ENCODE measurements at places on chromosomes 1 and 21.

DNA sequence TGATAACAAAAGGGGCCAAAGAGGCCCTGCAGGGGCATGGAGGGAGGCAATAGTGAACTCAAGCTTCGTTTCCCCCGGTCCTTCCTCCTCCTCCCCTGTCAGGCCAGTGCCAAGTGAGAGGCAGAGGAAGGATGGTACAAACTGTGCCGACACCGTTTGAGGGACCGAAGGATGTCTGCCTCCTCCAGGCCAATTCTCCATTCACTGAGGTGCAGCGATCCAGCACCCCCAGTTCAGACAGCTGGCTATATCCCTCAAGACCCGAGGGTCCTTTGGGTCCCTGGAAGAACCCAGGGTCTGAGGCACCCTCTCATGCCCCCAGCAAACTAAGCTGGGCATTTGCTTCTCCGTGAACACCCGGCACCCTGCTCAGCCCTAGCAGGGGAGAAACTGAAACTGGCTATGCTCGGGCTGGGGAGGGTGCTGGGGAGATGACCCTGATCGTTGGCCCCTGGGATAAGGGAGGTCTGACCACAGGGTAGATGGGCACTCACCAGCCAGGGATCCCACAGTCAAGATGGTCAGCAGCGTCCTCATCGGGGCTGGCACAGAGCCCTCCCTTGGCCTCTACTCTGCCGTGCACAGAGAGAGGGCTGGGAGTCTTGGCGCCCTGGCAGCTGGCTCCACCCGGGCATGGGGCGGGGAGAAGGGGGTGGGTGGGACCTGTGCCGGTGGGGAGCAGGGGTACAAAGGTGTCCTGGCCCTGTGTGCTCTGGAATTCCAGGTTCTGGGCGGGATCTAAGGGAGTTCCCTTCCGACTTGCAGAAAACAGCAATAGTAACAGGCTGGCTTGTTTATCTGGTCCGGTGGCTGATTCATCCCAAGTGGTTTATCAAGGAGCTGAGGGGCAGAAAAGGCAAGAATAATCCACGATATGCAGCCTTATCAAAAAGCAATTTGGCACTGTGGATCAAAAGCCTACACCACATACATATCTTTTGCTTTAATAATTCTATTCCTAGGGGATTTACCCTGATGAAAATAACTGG lies at the start of gene IL22RA1:
Gene IL22RA1 (minus strand): TSS at position 595 of the 989 bp plus-strand sequence. CDS start 58 bp downstream, at position 537.
- peak; percentile 28 for DNase-seq

- DNase-seq = no peak
These were observed 229.8 kb upstream of the ADAMTS5 start for GRCh38 chr21:27196651-27197050.

DNA sequence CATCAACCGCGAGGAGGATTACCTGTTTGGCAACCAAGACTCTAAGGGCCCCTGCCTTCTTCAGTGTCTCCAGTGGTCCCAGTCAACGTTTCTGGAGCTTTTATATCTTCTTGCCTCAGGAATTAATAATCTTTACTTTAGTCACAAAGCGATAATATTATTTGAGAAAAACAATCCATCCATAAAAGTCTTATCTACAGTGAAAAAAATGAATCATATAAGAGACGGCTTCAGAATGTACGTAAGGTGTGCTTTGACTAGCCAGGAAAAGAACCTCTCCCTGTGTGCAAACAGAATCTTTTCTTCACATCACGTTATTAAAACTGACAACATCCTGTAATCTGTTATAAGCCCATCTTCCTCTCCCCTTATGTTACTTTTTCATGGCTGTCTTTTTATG lies at the start of gene REG4:
Gene REG4 (minus strand): TSS at position 74 of the 400 bp plus-strand sequence. CDS start 2,691 bp downstream, outside the sequence.
- no peak for DNase-seq

- DNase-seq = no peak
These were observed 55.2 kb downstream of the SELENOF start for GRCh38 chr1:86858524-86859261.

DNA sequence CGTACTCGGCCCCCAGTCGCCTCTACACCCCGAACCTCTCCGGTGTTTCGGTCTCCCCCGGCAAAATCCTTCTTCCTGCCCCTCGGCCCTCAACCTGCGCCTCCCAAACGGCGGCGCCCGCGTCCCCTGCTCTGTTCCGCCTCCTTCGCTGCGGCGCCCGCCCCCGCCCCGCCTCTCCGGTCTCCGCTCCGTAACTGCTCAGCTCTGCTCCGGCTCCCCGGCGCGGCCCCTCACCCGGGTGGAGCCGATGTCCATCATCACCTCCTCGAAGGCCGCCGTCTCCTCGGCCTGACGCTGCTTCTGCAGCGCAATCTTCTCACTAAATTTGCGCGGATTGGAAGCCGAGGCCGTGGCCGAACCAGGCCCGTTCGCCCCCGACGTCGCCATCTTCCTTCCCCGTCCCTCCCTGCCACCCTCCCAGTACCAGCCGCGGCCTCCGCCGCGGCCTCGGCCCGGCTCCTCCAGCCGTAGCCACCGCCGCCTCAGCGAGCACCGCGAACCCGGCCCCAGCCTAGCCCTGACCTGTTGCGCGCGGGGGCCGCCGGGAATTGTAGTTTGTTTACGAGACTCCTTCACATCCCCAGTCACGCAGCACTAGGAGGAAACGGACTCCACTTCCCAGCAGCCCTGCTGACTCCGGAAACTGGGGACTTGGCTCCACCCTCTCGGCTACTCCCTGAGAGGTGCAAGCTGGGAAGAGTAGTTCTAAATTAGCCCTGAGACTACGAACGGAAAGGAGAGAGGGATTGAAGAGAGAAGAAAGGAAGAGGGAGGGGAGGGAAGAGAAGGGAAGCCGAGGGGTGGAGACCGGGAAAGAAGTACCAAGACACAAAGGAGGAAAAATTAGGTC lies at the start of gene CRTC2:
Gene CRTC2 (minus strand): TSS at position 502 of the 850 bp plus-strand sequence. CDS start 115 bp downstream, at position 387.
- peak; percentile 99 for DNase-seq

GRCh38 chr1:14945132-14946010 lies 208.2 kb upstream of the TMEM51 start:
- no peak for DNase-seq

- no peak for DNase-seq
These were observed 66.9 kb downstream of the DYRK1A start for GRCh38 chr21:37433456-37433840.

DNA sequence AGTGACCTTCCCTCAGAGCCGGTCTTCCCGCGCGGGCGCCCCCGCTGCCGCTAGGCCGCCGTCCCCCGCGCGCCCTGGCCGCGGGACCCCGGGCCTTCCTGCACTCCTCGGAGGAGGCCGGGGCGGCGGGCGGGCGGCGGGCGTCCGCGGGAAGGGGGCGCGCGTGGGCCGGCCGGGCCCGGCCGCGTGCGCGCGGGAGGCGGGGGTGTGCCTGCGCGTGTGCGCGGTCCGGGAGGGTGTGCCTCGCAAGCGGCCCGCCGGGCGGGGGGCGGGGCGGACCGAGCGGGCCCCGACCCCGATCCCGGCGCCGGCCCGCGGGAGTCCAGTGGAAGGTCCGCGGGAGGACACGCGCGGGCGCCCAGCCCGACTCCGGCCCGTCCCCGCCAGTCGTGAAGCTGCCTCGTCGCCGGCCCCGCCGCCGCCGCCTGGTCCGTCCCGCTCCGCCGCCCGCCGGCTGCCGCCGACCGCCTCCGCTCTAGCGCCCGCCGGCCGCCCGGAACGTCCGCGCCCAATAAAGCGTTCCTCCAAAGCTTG lies 438 bp downstream of the MRPS6 start:
- DNase-seq = peak; percentile 33

DNA sequence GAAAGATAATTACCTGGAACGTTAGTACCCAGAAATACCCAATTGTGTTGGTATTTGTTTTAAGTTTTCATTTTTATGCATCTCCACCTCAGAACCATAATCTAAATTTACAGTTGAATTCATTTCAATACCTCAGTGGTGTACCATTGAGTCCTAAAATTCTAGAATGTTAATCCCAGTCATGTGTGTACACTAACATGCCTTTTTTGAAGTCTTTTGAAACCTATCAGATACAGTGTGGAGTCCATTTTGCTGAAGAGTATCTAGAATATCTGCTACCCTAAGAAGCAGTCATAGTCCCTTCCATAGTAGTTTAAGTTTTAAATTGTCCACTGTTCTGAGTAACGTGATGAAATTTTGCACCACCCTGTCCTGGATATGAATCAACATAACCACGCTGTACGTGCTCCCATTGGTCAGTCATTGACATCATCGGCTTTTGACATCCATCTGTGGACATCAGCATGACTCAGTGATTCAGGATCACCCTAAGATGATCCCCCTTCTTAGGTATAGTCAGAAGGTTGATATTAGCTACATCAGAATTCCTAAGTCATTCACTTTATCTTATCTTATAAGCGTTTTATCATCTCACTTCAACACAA lies 7.5 kb upstream of the ASH1L start:
- no peak for DNase-seq

- no peak for DNase-seq
These were observed 19.2 kb downstream of the ITGB2 start for GRCh38 chr21:44901391-44902074.
